Neural crest cell (in vitro differentiated cells): ENCODE measurements at places on chromosomes 1 and 21.

GRCh38 chr1:222979561-222979960, 163.5 kb downstream of the TLR5 start:
- H3K36me3 ChIP-seq, result peaks cover 5% of the 10 kb centered on the region
- DNase-seq, result no peak
- no peak overlapping the region for H3K27ac ChIP-seq
- no peak overlapping the region for H3K4me3 ChIP-seq
- no peaks in the 10 kb centered on the region for H3K27me3 ChIP-seq
- peaks cover 15% of the 10 kb centered on the region for H3K4me1 ChIP-seq

GRCh38 chr21:32193098-32193465, 85.8 kb downstream of the MIS18A start:
- H3K4me1 ChIP-seq, result peaks cover 12% of the 10 kb centered on the region
- no peak for DNase-seq
- H3K27ac ChIP-seq, result no peak overlapping the region
- H3K27me3 ChIP-seq, result no peaks in the 10 kb centered on the region
- H3K36me3 ChIP-seq, result no peaks in the 10 kb centered on the region

- H3K36me3 ChIP-seq, result peaks cover 35% of the 10 kb centered on the region
- H3K4me1 ChIP-seq, result peaks cover 6% of the 10 kb centered on the region
- H3K27ac ChIP-seq, result no peak overlapping the region
- DNase-seq, result no peak
- H3K4me3 ChIP-seq, result no peak overlapping the region
Measured at GRCh38 chr1:215594640-215595039, 27.5 kb downstream of the KCTD3 start.

- H3K4me3 ChIP-seq, result no peak overlapping the region
- no peaks in the 10 kb centered on the region for H3K36me3 ChIP-seq
- DNase-seq, result no peak
- no peaks in the 10 kb centered on the region for H3K27me3 ChIP-seq
- H3K27ac ChIP-seq, result peak overlapping the region; percentile 44
- peaks cover 27% of the 10 kb centered on the region for H3K4me1 ChIP-seq
Measured at GRCh38 chr1:76230842-76231281, 156.3 kb downstream of the ST6GALNAC3 start.

GRCh38 chr1:44817307-44817706, 9.0 kb downstream of the BTBD19 start:
- no peak for DNase-seq
- peaks cover 5% of the 10 kb centered on the region for H3K36me3 ChIP-seq
- H3K27ac ChIP-seq, result no peak overlapping the region

DNA sequence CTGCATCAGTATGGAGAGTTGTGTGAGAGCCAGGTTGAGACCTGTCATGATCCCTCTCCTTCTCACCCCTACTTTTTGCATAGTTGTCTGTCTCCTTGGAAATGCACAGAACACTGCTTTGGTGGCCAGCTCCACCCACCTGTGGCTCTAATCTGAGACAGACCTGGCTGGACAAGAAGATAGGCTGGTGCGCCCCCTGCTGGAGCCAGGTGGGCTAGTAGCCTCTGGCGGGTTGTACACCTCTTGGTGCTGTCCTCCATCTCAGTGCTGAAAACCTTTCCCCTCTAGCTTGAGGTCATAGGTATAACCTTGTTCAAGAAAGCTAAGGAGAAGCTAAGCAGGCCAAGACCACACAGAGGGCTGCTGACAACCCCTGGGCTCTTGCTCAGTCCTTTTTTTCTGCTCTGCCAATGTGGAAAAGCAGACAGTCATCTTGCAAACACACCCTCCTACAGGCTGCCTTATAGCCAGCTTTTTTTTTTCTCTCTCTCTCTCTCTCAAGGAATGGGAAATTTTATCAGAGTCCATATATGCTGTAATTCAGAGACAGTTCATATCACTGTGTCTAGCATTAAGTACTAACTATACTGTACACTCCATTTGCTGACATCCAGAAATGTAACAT, 58.8 kb upstream of the SPATA6 start:
- no peak overlapping the region for H3K4me3 ChIP-seq
- H3K27ac ChIP-seq, result no peak overlapping the region
- H3K36me3 ChIP-seq, result no peaks in the 10 kb centered on the region
- peaks cover 74% of the 10 kb centered on the region for H3K27me3 ChIP-seq
- DNase-seq, result peak; percentile 65

- H3K36me3 ChIP-seq, result no peaks in the 10 kb centered on the region
- H3K27me3 ChIP-seq, result peaks cover 40% of the 10 kb centered on the region
- peaks cover 35% of the 10 kb centered on the region for H3K4me1 ChIP-seq
- DNase-seq, result no peak
Measured at GRCh38 chr1:230429067-230429735, 3.1 kb upstream of the PGBD5 start.

GRCh38 chr1:171793636-171794035, 12.2 kb downstream of the METTL13 start:
- peaks cover 23% of the 10 kb centered on the region for H3K36me3 ChIP-seq
- DNase-seq, result no peak
- no peaks in the 10 kb centered on the region for H3K27me3 ChIP-seq

GRCh38 chr1:245173446-245174211, 18.8 kb downstream of the KIF26B start:
- H3K4me1 ChIP-seq, result peaks cover 20% of the 10 kb centered on the region
- H3K36me3 ChIP-seq, result peaks cover 2% of the 10 kb centered on the region

- no peak for DNase-seq
- H3K36me3 ChIP-seq, result no peaks in the 10 kb centered on the region
Measured at GRCh38 chr1:167043752-167044488, 46.3 kb downstream of the GPA33 start.

DNA sequence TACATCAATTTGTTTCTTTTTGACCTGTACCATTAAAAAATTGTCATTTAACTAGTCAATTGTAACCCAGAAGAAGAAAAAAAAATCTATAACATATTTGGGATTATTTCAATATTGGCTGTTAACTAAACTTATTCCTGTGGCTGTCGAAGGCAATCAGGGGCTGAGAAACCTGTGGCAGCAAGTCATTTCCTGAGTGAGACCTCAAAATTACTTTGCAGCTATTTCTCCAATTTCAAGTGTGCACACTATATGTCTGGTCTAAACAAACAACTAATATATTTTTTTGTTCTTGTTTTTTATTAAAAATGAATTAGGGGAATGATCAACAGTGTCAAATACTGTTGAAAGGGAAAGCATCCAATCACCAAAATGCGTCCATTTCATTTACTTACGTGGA, 1357.6 kb upstream of the B3GALT2 start:
- H3K4me1 ChIP-seq, result no peaks in the 10 kb centered on the region
- no peak overlapping the region for H3K4me3 ChIP-seq
- H3K27me3 ChIP-seq, result no peaks in the 10 kb centered on the region
- H3K36me3 ChIP-seq, result no peaks in the 10 kb centered on the region
